GM12864 (cell line): ENCODE measurements at places on chromosomes 3 and 15.

DNA sequence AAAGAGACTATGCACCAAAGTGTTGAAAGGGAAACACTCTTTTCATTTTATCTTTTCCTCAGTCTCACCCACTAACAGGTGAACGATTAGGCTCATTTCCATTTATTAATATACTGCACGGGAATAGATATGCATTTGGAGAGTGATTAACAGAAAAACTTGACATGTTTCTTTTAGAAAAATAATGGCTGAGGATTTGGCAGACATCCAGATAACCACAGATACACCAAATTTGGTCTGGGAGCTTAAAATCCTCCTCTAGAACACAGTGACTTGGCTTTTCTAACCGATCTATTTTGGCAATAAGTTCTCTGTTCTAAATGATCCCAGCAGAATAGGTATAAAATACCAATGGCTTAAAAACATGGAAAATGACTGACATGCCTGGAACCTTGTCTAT is 459.3 kb upstream of the SGO1 start:
- no peak for DNase-seq

GRCh38 chr3:119211193-119211592 is 29.5 kb downstream of the B4GALT4 start:
- DNase-seq, result no peak

DNA sequence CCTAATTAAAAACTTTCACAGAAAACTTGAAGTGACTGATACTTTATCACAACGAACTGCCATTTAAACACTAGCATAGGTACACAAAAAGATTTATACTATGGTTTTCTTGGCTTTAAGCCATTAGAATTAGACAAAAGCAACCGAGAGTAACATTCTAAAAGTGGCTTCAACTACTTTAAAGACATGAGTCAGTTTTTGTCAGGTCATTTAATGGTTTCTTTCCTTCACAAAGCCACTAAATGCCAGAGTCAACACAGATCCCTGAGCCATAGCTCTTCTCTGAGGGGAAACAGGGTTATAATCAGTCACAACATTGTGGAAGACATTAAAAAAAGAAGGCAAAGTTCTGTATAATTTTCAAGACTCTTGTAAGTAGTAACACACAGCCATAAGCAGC is 54.6 kb downstream of the CAPN3 start:
- no peak for DNase-seq

GRCh38 chr3:189236352-189236751 is 64.6 kb downstream of the TPRG1 start:
- DNase-seq, result no peak

DNA sequence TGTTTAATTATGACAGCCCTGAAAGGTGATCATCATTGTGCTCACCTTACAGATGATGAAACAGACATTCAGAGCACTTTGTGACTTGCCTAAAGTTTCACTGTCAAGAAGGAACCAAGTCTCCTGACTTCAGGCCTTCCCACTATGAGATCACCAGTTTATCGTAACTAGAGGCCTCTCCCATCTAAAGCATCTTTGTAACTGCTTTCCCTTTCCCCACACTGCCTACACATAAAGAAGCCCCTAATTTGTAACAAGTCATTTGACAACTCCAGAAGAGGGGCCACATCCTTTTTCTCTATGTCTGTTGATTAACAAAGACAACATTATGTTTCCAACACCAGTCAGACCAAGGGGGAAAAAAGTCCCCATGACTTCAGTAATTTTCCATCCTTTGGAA is 1.1 kb downstream of the KLHL6 start:
- DNase-seq, result no peak

- DNase-seq, result no peak
Measured at GRCh38 chr3:163924600-163924999, 1153.7 kb downstream of the SI start.

DNA sequence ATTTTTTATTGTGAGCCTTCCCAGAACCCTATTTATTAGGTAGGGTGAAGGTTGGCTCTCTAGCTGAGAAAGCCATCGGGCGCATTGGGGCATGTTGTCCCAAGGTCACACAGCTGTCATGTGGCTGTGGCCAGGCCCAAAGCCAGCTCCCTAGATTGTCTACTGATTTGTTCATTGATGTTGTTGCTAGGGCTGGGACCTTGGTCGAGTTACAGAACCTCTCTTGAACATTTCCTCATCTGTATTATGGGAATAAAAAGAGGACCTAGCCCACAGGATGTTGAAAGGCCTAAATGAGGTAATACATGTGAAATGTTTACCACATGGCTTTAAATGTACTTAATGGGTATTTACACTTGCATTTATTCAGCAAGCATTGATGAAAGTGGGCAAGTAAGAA is 252.5 kb downstream of the SUCLG2 start:
- no peak for DNase-seq

DNA sequence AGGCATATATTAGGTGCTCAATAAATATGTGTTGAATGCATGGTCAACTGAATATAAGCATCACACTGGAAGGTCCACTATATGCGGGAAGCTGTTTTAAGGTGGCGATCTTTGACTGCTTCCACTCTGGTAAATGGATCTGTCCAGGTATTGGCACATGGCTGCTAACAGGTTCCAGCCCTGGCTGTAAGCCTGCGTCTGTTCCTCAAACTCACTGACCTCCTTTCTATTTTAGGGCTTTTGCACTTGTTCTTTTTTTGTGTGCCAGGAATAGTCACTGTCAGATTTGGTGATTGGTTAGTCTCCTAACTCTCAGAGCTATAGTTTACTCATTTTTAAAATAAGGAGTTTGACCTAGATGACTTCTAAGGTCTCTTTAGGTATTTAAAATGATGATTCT is 46.2 kb downstream of the ADAMTSL3 start:
- no peak for DNase-seq
